ENCODE measurements at places on chromosomes 1 and 21. TPM values are rescaled to one million over a fixed set of nuclear protein-coding genes. Genes with fewer than 3 reads are reported as not detected.

DNA sequence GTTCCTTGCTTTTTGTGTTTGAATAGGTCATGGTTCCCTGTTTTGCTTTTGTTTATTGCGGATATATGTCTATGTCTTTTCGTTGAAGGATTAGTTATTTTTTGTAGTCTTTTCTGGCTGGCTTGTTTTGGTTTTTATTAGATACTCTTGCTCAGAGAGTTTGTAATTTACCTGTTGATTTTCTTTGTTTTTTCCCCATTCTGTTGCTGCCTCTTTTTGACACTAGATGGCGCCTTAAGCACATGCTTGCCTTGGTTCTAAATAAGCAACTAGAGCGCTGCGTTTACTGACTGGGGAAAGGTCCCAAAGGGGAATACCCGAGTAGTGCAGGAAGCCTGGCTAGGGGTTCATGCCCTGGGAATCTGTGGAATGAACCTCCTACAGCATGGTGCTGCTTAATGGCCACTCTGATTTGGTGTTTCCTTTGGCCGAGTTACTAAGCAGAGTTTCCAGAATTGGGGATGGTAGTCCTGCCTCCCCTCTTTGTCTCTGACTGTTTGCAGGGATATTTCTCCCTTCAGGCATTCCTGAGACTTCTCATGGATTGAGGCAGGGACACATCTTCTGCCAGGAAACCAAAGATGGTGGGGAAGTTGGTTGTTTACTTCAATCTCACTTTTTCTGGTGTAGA lies 143.2 kb downstream of the PTPRU start:
- DNase-seq, result no peak
- no peak overlapping the region for H3K4me3 ChIP-seq
- H3K36me3 ChIP-seq, result no peaks in the 10 kb centered on the region
- H3K27ac ChIP-seq, result no peak overlapping the region
- H3K27me3 ChIP-seq, result peaks cover 6% of the 10 kb centered on the region
- no peaks in the 10 kb centered on the region for H3K4me1 ChIP-seq

DNA sequence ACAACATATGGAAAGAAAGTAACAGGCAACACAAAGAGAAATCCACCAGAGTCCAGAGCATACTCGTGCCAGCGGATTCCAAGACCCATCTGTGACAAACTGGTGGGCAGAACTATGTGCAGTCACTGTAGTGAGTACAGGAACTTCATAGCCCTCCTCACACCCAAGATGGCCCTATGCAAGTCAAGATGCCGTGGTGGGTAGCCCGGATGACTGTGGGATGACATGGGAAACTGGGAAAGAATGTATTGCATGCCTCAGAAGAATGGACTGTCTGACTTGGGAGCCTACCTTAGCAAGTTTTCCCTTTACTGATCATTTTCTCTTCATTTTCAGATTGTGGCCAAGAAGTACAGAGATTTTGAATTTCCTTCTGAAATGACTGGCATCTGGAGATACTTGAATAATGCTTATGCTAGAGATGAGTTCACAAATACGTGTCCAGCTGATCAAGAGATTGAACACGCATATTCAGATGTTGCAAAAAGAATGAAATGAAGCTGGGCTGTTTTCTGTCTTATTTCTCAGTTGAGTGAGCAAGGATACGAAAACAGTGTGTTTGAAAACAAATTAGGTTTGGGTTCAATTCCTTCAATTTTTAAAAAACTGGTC lies 47.3 kb downstream of the CLIC6 start:
- no peak overlapping the region for H3K4me3 ChIP-seq
- no peaks in the 10 kb centered on the region for H3K27me3 ChIP-seq
- no peak for DNase-seq
- H3K36me3 ChIP-seq, result no peaks in the 10 kb centered on the region

DNA sequence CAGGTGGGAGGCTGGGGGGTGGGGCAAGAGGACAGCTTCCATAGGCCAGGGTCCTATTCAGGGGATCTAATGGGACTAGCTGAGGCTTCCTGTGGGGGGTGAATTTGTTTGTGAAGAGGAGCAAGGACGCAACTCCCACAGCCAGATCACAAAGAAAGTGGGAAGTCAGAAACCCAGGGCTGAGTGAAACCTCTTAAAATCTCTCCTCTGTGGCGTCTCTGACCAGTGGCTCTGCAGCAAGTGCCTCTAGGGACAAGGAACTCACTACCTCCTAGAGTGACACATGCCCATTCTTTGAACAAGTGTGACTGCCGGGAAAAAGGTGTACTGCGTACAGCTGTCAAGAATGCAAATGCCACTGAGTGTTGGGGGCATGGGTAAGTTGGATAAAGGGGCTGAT lies 187.9 kb downstream of the HIVEP3 start:
- H3K36me3 ChIP-seq, result no peaks in the 10 kb centered on the region
- no peak overlapping the region for H3K27ac ChIP-seq
- H3K27me3 ChIP-seq, result no peaks in the 10 kb centered on the region
- peaks cover 8% of the 10 kb centered on the region for H3K4me1 ChIP-seq
- DNase-seq, result no peak
- H3K4me3 ChIP-seq, result no peak overlapping the region

GRCh38 chr1:36231191-36231590 lies 6.9 kb downstream of the THRAP3 start:
- no peaks in the 10 kb centered on the region for H3K27me3 ChIP-seq
- peak overlapping the region; percentile 46 for H3K27ac ChIP-seq
- no peak for DNase-seq
- H3K36me3 ChIP-seq, result peaks cover 8% of the 10 kb centered on the region
- no peak overlapping the region for H3K4me3 ChIP-seq

DNA sequence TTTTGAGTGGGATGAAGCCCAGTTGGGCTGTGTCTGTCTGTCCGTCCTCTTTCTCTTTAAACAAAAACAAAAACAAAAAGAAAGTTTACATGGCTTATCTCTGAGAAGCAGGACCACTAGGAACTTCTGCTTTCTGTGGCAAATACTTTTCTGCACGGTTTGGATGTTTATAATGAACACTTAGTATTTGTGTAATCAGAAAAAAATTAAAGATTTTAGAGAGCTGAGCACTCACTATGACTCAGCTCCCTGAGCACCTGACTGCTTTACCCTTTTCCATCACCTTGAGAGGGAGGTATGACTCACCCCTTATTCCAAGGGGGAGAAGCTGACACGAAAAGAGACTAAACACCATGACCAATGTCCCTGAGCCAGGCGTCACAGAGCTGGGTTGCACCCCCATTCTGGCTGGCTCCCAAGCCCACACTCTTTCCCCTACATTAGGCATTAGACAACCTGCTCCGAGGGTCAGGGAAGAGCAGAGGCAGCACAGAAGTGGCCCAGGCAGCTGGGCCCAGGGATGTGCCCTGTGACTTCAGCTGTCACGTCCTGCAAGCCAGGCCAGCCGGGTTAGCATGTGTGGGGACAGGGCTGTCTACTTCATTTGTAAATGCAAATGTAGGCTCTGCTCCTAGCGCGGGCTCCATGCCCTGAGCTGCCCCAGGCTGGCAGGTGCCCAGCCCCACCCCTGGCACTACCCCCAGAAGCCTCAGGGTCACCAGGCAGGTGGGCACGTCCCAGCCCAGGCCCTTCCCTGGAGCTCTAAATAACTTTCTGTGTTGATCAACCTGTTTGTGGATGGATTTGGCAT lies 30.4 kb downstream of the RAP1GAP start:
- no peak overlapping the region for H3K4me3 ChIP-seq
- DNase-seq, result no peak
- H3K27ac ChIP-seq, result peak overlapping the region; percentile 85
- no peaks in the 10 kb centered on the region for H3K4me1 ChIP-seq
- H3K36me3 ChIP-seq, result no peaks in the 10 kb centered on the region
- no peaks in the 10 kb centered on the region for H3K27me3 ChIP-seq

GRCh38 chr1:47409311-47410067 lies 6.6 kb upstream of the FOXE3 start:
- H3K4me3 ChIP-seq, result no peak overlapping the region
- H3K27me3 ChIP-seq, result peaks cover 9% of the 10 kb centered on the region
- peak; percentile 81 for DNase-seq
- no peaks in the 10 kb centered on the region for H3K36me3 ChIP-seq
- H3K4me1 ChIP-seq, result peaks cover 15% of the 10 kb centered on the region

- DNase-seq, result no peak
- peaks cover 8% of the 10 kb centered on the region for H3K4me1 ChIP-seq
- H3K27ac ChIP-seq, result no peak overlapping the region
- H3K4me3 ChIP-seq, result no peak overlapping the region
- H3K36me3 ChIP-seq, result no peaks in the 10 kb centered on the region
Observed at GRCh38 chr1:94553323-94553730, 11.8 kb upstream of the F3 start.

DNA sequence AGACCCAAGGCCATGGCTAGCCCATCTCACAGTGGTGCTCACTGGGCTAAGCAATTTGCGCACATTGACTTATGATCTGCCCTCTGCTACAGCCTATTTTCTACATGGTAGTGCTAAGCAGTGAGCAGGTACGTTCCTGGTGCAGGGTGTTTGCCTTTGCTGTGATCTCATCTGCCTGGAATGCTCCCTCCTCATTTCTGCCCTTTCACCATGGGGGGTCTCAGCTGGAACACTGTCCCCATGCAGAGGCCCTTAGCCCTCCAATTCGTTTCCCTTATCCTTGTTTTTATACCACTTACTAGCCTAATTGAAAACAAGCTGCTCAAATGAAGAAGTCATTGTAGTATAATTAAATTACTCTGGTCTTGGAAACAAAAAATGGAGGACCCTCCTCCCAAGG lies 2.0 kb upstream of the B3GALT5 start:
- H3K27ac ChIP-seq, result no peak overlapping the region
- H3K36me3 ChIP-seq, result no peaks in the 10 kb centered on the region
- H3K27me3 ChIP-seq, result peaks cover 8% of the 10 kb centered on the region

- H3K4me3 ChIP-seq, result no peak overlapping the region
- H3K27ac ChIP-seq, result no peak overlapping the region
- H3K27me3 ChIP-seq, result peaks cover 4% of the 10 kb centered on the region
Observed at GRCh38 chr1:16075337-16076030, 2.0 kb upstream of the FAM131C start.

The TRPM2 gene
- total RNA-seq, result 5.9 TPM

The CFAP57 gene
- 10.4 TPM for total RNA-seq

The RAB42 gene
- total RNA-seq, result 11.7 TPM
